ENCODE measurements at places on chromosomes 6 and 20.

DNA sequence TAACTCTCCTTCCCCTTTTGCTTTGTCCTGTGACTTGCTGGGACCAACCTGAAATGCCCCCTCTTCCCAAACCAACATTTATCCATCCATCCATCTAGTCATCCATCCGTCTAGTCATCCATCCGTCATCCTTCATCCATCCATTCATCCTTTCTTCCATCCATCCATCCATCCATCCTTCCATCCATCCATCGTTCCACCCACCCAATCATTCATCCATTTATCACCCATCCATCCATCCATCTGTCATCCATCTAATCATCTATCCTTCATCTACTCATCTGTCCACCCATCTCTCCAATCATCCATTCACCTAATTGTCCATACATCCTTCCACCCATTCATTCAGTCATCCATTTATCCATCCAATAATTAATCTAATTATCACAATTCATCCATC, 92.7 kb downstream of the EDN3 start:
- DNase-seq, result no peak

DNA sequence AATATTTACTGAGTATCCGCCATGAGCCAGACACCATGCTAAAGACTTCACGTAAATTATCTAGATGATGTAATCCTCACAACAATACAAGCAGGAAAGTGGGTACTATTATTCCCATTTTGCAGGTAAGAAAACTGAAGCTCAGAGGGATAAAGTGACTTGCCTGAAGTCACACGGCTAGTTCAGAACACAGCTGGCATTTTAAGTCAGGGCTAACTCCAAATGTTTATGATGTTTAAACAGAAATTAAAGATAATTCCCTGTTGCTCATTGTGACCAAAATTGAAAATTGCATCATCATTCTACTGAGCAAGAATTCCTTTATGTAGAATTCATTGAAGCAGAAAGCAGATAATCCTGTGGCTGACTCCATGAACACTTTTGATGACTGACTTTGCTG, 71.3 kb upstream of the STXBP5 start:
- peak; percentile 72 for DNase-seq

DNA sequence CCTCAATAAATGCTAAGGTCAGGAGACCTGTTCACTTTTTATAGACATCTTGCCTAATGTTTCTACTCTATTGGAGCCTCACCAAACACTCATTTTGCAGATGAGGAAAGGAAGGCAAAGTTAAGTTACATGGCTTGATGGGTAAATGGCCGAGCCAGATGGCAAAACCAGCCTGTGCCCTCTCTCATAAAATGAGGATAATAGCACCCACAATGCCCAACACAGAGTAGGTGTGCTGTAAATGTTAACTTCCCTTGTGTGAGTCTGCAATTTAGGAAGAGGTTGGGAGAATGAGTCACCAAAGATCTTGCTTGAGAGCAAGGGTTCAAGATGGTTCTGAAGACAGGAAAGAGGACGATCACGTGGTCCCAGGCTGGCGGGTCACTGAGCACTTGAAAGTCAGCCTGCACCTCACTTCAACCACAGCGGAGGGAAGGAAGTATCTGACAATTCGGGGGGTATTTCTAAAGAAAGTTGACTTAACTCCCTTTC, 3.3 kb downstream of the KCNK5 start:
- no peak for DNase-seq

DNA sequence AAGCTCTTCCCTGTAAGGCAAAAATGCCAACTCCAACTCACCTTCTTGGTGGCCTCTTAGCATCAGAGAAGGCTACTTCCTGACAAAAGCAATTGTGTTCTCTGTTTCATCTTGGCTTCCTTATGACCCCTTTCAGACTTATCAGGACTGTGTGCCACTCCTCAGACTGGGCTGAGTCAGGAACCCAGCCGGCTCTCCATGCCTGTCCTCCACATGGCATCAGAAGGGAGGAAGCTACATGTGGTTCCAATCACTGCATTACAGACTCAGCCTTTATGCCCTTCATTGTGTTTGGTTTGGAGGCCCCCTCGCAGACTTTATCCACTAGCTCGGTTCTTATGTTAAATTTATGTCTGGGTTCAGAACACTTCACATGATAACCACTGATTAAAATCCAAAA, 142.5 kb downstream of the SLC24A3 start:
- no peak for DNase-seq

GRCh38 chr6:81696524-81696923, 56.0 kb downstream of the TENT5A start:
- DNase-seq, result no peak

GRCh38 chr20:50186151-50186885, 4.3 kb upstream of the CEBPB start:
- peak; percentile 90 for DNase-seq
